RPMI7951 (cell line): ENCODE measurements at places on chromosomes 1 and 21.

DNA sequence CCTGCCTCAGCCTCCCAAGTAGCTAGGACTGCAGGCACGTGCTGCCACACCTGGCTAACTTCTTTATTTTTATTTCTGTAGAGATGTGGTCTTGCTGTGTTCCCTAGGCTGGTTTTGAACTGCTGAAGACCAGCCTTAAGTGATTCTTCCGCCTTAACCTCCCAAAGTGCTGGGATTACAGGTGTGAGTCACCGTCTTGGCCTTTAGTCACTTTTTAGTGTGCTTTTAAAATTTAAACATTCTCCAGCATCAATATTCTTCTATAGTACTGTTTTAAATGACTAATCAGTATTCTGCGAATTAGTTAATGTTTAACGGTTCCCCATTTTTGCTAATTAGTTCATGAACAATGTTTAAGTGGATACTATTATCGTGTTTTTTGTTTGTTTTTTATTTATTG lies 60.6 kb downstream of the DYRK1A start:
- DNase-seq, result no peak

GRCh38 chr1:237613984-237614383 lies 276.7 kb downstream of the ZP4 start:
- no peak for DNase-seq

GRCh38 chr1:23551849-23552248 lies 7.5 kb downstream of the ID3 start:
- no peak for DNase-seq

DNA sequence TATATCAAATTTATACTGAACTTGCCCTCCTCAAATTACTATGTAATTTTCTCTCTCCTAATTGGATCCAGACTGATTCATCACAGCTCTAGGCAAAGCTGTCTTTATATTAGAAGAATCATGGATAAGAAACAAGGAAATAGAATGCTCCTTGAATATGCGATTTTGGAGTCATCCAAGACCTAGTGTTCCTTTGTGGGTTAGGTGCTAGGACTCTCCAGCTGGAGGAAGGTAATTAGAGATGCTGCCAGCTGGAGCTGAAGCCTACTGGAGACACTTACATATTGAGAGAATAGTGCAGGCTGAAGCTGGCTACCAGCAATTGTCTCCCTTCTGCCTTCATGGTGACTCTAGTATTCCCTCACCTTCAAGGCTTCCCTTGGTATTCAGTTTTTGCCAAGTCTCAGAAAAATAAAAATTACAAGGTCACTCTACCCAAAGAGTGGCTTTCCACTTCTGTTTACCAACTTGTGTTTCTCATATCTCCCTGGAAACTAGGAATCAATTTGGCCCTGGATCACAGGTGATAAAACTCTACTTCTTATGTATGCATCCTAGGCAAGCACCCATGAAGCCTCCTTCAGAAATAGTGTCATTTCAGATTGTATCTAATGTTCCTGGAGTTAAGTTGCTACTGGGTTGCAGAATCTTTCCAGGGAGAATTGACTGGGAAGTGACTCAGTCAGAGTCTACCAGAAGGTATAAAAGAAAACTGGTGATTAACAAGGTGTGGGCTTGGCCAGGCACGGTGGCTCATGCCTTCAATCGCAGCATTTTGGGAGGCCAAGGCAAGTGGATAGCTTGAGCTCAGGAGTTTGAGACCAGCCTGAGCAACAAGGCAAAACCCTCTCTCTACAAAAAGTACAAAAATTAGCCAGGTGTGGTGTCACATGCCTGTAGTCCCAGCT lies 24.4 kb upstream of the DOCK7 start:
- DNase-seq, result no peak
